ENCODE measurements at places on chromosomes 16 and 17.

DNA sequence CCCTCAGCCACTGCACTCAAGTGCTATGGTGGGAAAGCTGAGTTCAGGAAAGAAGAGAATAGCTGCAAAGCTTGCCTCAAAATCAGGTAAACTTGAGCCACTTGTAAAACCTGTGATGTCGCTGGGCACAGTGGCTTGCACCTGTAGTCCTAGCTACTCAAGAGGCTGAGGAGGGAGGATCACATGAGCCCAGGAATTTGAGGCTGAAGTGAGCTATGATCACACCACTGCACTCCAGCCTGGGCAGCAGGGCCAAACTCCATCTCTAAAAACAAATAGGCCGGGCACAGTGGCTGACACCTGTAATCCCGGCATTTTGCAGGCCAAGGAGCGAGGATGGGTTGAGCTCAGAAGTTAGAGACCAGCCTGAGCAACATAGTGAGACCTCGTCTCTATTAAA, 26.4 kb upstream of the SMURF2 start:
- no peak for DNase-seq

DNA sequence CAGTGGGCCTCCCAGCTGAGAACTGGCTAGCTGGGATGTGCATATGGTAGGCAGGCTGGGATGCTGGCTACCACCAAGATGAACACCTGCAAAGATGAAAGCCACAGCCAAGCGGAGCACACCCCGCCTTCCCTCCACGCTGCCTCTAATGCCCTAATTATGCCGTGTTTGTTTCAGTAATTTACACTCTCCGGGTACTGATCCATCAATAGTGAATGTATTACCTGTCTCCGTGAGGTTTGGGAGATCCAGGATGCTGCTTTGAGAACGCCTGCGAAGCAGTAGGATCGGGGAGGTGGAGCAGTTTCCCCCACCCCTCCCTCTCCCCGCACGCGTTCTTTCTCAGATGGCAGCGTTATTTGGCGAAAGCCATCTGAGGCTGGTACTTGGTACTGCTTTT, 28.9 kb upstream of the GSE1 start:
- no peak for DNase-seq

DNA sequence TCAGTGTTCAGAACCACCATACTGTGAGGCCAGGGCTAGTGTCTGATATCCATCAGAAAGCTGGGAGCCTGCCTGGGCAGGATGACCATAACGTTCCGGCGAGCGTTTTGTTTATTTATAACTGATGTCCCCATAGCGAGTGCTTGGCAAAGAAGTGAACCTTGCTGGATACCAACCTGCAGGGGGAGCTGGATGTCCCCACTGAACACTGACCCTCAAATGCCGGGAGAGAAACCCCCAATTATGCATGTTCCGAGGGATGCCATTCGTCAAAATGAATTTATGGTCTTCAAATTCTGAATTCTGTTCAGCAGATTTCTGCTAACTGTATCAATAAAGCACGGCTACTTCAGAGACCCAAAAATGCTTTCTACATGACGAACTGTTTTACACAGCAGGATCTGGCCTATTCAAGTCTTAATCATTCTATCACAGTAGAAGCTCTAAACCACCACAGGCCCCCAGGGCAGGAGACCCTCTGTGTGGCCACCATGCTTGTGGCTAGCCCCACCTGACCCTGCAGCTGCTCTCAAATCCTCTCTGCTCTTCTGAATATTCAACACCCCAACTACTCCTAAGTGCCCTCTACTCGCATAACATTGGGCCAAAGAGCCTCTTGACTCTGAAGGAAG, 15.2 kb downstream of the MED24 start:
- peak; percentile 67 for DNase-seq

DNA sequence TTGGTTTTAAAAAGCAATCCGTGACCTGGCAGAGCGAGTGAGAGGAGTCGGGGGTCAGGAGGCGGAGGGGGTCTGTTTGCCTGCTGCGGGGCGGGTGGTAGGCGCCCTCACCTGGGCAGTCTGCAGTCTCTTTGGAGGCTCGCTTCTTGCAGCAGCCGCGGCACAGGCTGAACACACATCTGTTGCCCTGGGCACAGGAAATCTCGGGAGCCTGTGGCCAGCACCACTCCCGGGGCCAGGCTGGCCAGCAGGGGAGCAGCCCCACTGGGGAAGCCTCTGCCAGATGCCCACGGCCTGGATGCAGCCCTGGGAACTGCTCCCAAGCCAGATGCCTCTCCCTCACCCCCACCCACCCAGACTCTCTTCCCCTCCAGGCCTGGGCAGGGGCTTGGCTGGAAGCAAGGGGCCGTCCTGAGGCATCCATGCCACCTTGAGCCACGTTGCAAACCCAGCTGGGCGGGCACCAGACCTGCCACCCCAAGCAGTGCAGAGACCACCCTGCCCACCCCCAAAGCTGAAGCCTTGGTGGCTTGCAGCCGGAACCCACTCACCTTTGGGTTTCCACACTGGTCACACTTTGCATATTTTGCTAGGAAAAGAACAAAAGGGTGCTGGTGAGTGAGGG, 6.6 kb downstream of the GPS1 start:
- no peak for DNase-seq

DNA sequence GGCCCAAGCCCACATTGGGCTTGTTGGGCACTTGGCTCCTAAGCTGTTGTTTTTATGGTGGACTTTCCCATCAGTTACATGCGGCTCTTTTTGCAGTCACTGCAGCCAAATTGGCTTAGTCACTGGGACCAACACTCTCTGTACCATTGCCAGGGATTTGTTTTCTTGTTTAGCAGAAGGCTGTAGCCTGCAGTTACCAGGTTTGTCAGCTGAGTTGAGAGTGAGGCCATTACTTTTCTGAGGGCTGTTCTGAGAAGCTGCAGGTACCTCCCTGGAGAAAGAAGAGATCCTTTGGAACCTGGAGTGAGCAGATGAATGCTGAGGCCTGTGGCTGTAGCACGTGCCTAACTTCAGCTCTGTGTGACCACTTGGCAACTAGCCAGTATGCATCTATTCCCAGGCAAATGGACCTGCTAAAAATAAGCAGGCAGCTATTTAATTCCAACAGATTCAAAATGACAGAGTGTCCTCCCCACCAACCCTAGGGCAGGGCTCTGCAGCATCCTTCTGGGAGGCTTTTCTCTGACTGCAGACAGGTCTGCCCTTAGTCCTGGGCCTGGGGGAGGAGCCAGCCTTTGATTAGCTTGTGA, 12.9 kb downstream of the AKAP1 start:
- no peak for DNase-seq

- DNase-seq: peak; percentile 4
Observed at GRCh38 chr17:12665263-12666210, at the start of gene MYOCD. TSS of gene MYOCD (plus strand) at chr17:12665890. CDS start at chr17:12666189, 299 bp downstream.

DNA sequence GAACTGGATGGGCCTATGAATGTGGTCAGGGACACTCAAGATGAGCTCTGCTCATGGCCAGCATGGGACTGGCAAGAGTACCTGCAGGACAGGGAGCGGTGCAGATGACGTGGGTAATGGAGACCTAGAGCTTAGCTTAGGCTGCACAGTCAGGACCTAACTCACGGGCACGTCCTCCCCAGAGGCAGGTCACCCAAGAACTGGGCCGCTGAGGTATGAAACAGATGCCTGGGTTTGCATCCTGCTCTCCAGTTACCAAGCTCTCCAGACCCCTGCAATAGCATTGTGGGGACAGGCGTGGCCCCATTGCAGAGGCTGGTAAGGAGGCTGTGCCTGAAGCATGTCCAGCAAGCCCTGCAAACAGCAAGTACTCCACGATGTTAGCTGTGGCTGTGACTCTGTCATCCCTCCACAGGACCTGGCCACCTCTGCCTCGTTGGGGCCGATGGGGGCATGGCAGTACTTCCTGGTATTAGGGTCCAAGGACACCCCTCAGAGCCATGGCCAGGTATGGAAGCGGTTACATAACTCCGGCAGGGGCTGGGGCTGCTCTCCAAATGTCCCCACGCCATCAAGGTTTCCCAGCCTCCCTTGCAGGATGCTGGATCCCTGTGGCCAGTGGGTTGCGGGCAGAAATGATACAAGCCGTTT, 37.5 kb upstream of the RBFOX3 start:
- no peak for DNase-seq

DNA sequence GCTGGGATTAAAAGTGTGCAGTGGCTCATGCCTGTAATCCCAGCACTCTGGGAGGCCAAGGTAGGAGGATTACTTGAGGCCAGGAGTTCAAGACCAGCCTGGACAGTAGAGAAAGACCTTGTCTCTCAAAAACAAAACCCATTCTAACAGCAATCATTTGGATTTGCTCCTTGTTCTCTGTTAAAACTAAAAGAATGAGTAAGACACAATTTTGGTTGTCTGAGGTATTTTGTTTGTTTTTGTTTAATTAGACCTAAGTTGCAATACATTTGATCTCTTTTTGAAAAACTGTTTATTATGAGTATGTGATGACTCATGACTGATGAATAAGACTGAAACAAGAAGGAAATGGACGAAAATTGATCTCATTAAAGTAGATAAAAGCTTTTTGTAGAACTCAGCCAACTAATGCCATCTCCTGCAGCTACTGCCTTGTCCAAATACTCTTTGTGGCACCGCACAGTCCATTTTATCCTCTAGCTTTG, 29.0 kb downstream of the GLG1 start:
- DNase-seq: no peak

DNA sequence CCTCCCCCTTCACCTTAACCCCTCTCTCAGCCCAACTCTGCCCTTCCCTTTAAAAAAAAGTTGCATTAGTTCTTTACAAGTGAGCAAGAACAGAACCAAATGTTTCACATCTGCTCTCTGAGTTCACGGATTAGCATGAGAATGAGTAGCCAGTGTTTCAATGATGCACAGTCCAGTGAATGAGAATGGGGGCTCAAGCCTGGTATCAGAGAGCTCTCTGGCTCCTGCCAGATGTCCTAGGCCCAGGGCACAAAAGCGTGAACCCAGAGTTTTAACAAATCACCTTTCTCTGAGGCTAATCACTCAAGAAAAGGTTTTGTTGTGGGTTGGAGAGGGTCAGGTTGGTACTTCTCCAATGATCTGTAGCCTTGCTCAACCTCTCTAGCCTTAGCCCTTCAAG, 41.5 kb upstream of the HS3ST3A1 start:
- DNase-seq: no peak
